GM19239 (cell line): ENCODE measurements at places on chromosomes 2 and 18.

GRCh38 chr2:43088143-43089073, 138.0 kb downstream of the ZFP36L2 start:
- DNase-seq: no peak

- no peak for DNase-seq
Observed at GRCh38 chr2:177432703-177433102, 40.1 kb downstream of the AGPS start.

DNA sequence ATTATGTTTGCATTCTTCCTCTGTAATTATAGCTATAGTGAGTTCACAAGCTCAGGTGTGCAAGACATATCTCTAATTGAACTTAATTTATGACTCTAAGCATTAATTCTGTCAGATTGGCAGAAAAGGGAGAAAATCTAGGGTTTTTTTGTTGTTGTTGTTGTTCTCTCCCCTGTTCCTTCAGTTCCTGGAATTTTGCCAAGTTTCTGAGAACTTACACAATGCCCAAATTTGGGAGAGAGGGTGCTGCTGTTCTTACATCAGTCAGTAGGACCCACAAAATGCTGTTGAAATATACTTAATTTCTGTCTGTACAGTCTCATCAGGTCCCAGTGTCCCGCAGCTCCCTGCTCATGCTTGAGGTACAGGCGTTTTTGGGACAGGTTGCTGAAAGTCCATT, 221.8 kb upstream of the RBMS1 start:
- no peak for DNase-seq

GRCh38 chr2:58569475-58570185, 328.5 kb upstream of the FANCL start:
- no peak for DNase-seq

GRCh38 chr2:11073251-11073650, 82.0 kb upstream of the SLC66A3 start:
- no peak for DNase-seq

DNA sequence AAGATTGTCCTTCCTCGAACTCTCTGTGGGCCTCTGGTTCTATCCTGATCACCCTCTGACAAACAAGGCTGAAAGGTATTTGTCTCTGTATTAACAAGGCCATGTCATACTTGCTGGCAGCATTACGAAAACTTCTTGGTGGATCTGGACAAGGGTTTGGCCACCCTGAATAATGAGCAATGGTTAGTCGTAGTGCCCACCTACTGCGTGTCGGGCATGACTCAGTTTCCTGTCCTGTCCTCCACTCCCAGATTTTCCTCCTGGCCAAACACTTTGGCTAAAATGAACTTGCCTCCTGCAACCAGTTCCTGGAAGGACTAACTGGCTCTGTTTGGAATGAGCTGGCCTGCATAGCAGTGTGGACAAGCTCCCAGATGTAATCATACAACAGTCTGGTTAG, 198.5 kb upstream of the SMIM21 start:
- no peak for DNase-seq

DNA sequence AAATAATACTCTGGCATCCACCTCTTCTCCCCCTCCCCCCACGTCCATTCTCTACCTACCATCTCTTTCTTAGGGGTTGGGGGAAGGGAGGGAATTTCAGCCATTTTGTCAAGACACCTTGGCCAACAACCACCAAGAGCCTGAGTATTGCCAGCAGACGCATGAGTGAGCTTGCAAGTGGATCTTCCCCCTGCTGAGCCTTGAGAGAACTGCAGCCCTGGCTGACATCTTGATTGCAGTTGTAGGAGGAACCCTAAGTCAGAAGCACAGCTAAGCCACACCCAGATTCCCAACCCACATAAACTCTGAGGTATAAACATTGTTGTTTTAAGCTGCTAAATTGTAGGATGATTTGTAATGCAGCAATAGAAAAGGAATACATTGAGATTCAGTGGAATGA, 165.6 kb downstream of the TMEFF2 start:
- DNase-seq: no peak

- DNase-seq: no peak
Observed at GRCh38 chr2:63789338-63790020, 52.2 kb upstream of the UGP2 start.

GRCh38 chr2:42101206-42102023, 53.6 kb downstream of the PKDCC start:
- no peak for DNase-seq

DNA sequence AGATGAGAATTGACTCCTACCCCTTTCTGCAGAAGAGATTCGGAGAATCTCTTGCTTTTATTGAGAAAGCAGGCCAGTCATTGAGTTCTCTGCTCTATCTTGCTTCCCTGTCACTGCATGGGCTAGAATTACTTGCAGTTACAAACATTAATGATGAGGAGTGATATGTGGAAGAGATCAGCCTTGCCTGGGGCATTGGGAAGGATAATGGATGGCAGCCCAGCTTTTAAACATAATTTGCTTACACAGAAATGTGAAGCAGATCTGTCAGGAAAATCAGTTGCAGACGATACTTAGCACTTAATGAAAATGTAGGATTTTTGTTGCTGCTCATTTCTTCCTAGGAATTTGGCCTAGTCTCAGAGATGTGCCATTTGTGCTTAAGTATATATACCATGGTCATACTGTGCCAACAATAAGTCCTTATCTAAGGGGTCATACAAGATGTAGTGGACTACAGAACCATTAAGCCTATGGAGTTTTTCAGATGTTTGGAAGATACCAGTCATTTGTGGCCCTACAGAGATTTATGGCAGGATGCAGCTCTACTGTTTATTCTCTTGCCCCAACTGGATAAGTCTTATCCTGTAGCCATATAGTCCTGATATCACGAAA, 92.7 kb downstream of the XRCC5 start:
- no peak for DNase-seq

DNA sequence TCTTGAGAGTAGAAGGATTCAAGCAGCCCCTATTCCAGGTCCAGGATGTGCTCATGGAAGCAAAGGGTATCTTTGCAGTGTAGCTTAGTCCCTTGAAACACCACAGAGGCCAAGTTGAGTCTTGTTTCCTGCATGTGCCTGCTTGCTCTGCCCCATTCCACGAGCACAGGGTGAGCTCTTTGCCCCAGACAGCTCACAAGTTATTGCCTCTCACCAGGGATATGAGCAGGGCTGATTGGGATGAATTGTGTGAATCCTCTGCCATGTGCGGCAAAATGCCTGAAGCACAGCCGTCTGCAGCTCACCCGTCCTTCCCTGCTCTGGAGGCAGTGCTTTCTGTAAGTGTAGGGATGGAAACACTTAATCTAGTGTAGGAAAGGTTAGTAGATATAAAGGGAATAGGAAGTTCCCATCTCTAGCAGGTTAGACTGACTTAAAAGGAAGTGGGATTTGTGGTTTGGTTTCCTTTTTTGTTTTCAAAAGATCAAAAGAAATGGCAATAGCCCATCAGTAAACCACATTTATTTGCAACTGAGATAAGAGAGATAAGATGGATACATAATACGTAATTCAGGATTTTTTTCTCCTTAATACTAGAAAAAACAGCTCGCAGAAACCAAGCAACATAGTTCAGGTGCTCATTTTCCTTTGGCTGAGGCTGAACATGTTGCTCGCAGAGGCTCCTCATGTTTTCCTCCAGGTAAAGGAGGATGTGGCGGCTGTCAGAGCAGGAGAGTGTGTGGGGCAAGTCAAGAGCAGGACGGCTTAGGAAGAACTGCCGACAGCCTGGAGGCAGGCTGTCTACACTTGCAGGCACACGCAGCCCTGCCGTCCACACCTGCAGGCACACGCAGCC, 41.4 kb downstream of the TMEM182 start:
- DNase-seq: no peak

GRCh38 chr2:160165996-160166395, 34.1 kb downstream of the ITGB6 start:
- DNase-seq: no peak

GRCh38 chr2:97998431-97999005, 2.8 kb upstream of the TMEM131 start:
- DNase-seq: no peak

- DNase-seq: no peak
Observed at GRCh38 chr2:155766342-155767115, 566.0 kb downstream of the NR4A2 start.

GRCh38 chr18:78101091-78101490, 851.4 kb downstream of the GALR1 start:
- DNase-seq: no peak

- peak; percentile 85 for DNase-seq
Observed at GRCh38 chr2:1550658-1551316, 137.5 kb downstream of the TPO start.

- DNase-seq: no peak
Observed at GRCh38 chr2:9240745-9241144, 34.1 kb downstream of the ASAP2 start.

GRCh38 chr18:12597760-12598159, 60.1 kb downstream of the SPIRE1 start:
- no peak for DNase-seq

DNA sequence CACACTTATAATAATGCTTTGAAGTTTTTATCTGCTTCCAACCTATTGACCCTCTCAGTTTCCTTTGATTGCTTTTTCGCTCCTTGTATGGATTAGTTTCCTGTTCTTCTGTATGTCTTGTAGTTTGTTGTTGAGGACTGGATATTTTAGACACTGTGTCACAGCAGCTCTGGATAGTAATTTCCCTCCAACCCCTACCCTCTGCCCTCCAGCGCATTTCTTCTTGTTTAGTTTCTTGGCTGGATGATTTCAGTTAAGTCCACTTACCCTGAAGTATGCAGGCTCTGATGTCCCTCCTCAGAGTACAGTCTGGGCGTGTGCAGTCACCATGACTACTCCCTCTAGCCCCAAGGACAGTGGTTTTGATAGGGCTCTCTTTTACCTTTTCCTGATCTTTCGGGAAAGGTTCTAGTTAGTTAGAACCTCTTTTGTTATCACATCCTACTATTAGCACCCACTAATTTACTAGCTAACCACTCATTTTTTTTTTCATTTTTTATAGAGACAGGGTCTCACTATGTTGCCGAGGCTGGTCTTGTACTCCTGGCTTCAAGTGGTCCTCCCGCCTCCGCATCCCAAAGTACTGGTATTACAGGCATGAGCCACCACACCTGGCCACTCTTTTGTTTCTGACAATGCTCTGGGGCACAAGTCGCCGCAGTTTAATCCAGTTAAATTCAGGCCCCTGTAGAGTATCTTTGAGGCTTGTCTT, 16.3 kb upstream of the LYG1 start:
- DNase-seq: no peak

GRCh38 chr2:95044601-95045000, 19.1 kb downstream of the MAL start:
- DNase-seq: no peak

- no peak for DNase-seq
Observed at GRCh38 chr2:199273042-199273511, 184.7 kb downstream of the SATB2 start.

- DNase-seq: no peak
Observed at GRCh38 chr2:234374736-234375135, 122.1 kb downstream of the ARL4C start.

GRCh38 chr2:210227290-210228088, 2.2 kb upstream of the ACADL start:
- DNase-seq: no peak

- no peak for DNase-seq
Observed at GRCh38 chr2:24438106-24438505, 52.9 kb upstream of the NCOA1 start.

GRCh38 chr2:44389895-44390294, 28.1 kb downstream of the CAMKMT start:
- no peak for DNase-seq

DNA sequence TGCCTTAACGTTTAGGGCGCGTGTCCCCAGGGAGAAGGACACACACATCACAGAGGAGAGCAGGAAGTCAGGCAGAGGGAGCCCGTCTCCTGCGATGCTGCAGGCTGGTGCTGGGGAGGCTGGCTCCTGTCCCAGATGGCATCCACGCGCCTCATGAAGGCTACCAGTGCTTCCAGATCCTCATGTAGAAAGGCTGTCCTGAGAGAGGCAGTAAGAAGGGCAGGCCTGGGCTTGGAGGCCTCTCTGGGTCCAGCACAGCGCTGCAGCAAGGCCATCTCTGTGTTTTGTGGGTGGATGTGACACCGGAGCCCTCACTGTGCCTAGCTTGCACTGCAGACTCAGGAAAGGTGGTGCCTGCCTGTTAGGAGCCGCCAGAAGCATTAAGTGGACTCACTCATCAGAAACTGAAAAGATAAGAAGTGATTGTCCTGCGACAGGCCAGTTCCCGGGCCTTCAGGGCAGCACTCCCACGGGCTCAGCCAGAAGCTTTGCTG, 62.7 kb downstream of the FAM168B start:
- DNase-seq: no peak

DNA sequence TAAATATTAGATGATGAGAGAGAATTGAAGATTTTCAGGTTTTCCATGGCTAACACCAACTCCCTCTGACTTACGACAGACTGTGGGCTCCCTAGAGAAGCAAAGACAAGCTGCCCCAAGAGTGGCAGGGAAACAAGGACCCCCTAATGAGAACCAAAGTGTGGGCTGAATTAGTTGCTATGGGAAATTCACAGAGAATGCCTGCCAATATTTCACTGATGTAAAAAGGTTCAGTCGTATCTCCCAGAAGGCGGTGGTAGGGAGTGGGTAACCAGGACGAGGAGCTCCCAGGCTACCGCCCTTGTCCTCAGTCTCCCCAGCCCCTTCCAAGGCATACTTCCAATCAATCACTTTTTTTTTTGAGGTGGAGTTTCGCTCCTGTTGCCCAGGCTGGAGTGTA, 113.6 kb downstream of the LAMA1 start:
- DNase-seq: no peak

DNA sequence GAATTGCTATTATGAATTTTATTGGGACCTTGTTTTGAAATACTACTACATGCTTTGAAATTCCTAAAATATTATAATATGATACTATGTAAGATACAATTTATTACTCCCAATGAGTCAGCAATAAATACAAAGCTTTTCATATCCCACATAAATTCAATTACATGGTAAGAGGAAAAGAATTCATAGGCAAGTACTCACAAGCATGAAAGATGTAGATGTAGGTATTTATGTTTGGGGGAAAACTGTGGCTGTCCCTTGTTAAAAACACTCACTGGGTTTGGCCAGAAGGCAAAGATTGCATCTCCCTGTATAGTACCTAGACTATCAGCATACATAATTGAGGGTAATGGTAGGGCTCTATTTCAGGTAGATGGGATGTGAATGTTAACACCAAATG, 90.4 kb downstream of the MBD2 start:
- DNase-seq: no peak

GRCh38 chr18:60044290-60045006, 144.7 kb downstream of the PMAIP1 start:
- no peak for DNase-seq

- DNase-seq: no peak
Observed at GRCh38 chr2:240557808-240558207, at the start of gene ANKMY1. Gene ANKMY1 (minus strand): TSS chr2:240557988. CDS start chr2:240557335, 653 bp downstream.

GRCh38 chr2:114729026-114729425, 286.6 kb downstream of the DPP10 start:
- DNase-seq: no peak

- no peak for DNase-seq
Observed at GRCh38 chr2:165791421-165792103, 2.5 kb downstream of the GALNT3 start.

DNA sequence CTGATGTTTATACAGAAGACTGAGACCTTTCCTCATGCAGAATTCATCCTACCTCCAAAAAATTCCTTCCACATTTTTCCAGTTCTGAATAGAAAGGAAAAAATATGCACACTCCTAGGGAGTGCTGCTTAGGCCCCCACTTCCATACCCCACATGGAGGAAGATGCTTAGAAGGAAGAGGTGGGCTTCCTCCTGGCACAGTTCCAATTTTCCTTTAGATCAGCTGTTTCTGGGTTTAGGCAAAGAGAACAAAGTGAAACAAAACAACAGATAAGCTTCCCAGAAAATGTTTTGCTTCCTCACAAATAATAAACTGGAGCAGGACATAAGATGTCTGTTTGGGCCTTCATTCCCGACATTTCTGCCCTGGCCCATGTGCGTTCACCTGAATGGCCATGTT, 172.6 kb downstream of the PRPF40A start:
- DNase-seq: no peak

- no peak for DNase-seq
Observed at GRCh38 chr2:216880509-216881184, 20.8 kb upstream of the TNP1 start.
